ENCODE measurements at places on chromosomes 7 and 10. TPM values are rescaled to one million over a fixed set of nuclear protein-coding genes. Genes with fewer than 3 reads are reported as not detected.

GRCh38 chr7:112990624-112991023, 96.0 kb downstream of the GPR85 start:
- no peak for DNase-seq

- no peak for DNase-seq
These were observed 4.1 kb downstream of the BLNK start for GRCh38 chr10:96267234-96267705.

NIPSNAP2 gene
- total RNA-seq = 370 TPM

DNA sequence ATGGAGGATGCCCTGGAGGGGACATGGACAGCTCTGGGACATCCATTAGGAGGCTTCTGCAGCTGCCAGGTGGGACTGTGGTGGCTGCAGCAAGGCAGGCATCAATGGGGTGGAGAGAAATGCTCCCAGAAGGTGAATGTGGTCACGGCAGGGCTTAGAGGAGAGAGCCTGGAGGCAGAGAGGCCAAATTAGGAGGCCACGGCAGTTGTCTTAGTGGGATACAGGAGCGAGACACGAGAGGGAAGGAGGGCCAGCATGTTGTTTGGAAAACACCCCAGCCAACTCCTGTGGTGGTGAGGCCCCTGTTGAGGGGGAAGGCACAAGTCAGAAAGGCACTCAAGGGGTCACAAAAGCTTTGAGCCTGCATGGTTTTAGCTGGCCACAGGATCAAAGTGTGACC, 14.6 kb upstream of the ECHDC3 start:
- DNase-seq = no peak

GRCh38 chr7:157413881-157414701, 77.3 kb downstream of the DNAJB6 start:
- no peak for DNase-seq

GRCh38 chr7:138308136-138308535, 151.9 kb upstream of the TRIM24 start:
- DNase-seq = no peak

DNA sequence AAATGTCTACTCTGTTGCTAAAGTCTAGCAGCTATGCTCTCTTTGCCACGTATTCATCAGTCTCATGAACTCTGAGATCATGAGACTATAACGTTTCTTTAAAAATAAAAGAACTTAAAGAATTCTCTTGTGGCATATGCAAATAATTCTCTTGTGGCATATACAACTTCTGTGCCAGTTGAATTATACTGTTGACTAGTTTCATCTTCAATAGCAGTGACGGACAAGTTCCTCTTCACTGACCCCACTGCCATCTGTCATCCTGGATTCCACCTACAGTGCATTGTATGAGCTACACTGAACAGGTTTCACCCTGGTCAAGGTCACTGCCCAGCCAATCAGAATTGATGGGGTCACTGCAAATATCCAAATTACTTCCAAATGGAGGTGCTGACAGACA, 88.2 kb downstream of the CD36 start:
- no peak for DNase-seq

- no peak for DNase-seq
These were observed 34.0 kb downstream of the FAM20C start for GRCh38 chr7:226281-226895.

- DNase-seq = no peak
These were observed at the start of gene PDGFA for GRCh38 chr7:519484-520390. Gene PDGFA (minus strand): TSS chr7:519846. CDS start chr7:519001, 845 bp downstream.

GRCh38 chr10:109689785-109690184, 233.5 kb downstream of the XPNPEP1 start:
- DNase-seq = no peak

- DNase-seq = no peak
These were observed 158.1 kb downstream of the AGMO start for GRCh38 chr7:15403751-15404150.

UNCX gene
- total RNA-seq = not detected

DNA sequence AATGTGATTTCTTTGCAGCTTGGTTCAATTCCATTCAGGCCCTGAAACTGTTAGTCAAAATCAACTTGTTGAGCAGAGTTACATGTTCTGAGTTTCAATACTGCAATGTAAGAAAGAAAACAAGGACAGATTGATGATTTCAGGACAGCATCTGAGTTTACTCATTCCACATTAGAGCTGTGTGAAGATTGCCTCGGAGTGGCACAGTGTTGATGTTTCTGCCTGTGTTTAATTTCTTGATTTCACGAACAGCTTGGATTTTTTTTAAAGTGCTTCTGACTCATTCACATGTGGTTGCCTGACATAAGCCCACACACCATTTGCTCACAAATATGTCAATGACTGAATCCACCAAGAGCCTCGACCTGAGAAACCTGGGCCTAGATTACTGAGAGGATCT, 101.2 kb upstream of the PARD3 start:
- no peak for DNase-seq

GRCh38 chr7:140631602-140632001, 9.0 kb downstream of the DENND2A start:
- DNase-seq = no peak

- DNase-seq = no peak
These were observed 277.4 kb downstream of the FZD1 start for GRCh38 chr7:91541641-91542040.

- no peak for DNase-seq
These were observed 828 bp upstream of the MALSU1 start for GRCh38 chr7:23298141-23298881.

- DNase-seq = no peak
These were observed 29.1 kb downstream of the RSU1 start for GRCh38 chr10:16788125-16788524.

GRCh38 chr7:46725136-46725535, 804.1 kb upstream of the IGFBP3 start:
- DNase-seq = no peak
